Nephron progenitor cell (in vitro differentiated cells): ENCODE measurements at places on chromosomes 3 and 15.

GRCh38 chr3:32757618-32758374, 60.0 kb upstream of the TRIM71 start:
- H3K4me3 ChIP-seq, result no peak overlapping the region
- peaks cover 6% of the 10 kb centered on the region for H3K4me1 ChIP-seq
- peaks cover 52% of the 10 kb centered on the region for H3K36me3 ChIP-seq
- peaks cover 4% of the 10 kb centered on the region for H3K27me3 ChIP-seq
- peak overlapping the region; percentile 43 for H3K27ac ChIP-seq

GRCh38 chr3:108408883-108409799, 101.3 kb downstream of the MYH15 start:
- peaks cover 7% of the 10 kb centered on the region for H3K4me1 ChIP-seq
- H3K36me3 ChIP-seq, result peaks cover 4% of the 10 kb centered on the region
- H3K27ac ChIP-seq, result no peak overlapping the region
- H3K4me3 ChIP-seq, result no peak overlapping the region

DNA sequence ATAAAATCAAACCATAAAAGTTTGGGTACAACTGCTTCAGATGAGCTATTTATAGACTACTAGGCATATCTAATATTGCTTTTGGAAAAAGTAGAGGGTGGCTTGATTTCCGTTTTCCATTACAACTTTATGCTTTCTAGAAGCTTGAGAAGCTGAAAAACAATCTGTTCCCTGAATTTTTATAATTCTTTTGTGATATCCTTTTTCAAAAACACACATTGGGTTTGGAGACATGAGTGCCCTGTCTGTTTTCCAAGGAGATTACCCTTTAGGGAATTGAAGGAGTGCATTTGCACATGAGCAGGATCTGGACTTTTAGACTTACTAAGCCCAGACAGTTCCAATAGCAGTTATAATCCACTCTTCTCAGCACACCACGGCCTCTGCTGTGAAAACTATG, 49.5 kb upstream of the FILIP1L start:
- no peak for DNase-seq
- no peak overlapping the region for H3K4me3 ChIP-seq
- H3K4me1 ChIP-seq, result no peaks in the 10 kb centered on the region
- peaks cover 8% of the 10 kb centered on the region for H3K36me3 ChIP-seq
- H3K27me3 ChIP-seq, result peaks cover 2% of the 10 kb centered on the region
- H3K27ac ChIP-seq, result peak overlapping the region; percentile 70

GRCh38 chr15:85168642-85169173, 187.1 kb downstream of the PDE8A start:
- H3K27ac ChIP-seq, result no peak overlapping the region
- no peaks in the 10 kb centered on the region for H3K4me1 ChIP-seq
- no peak overlapping the region for H3K4me3 ChIP-seq
- DNase-seq, result peak; percentile 40

GRCh38 chr3:15645740-15646501, 44.4 kb downstream of the BTD start:
- H3K36me3 ChIP-seq, result peaks cover 45% of the 10 kb centered on the region
- H3K27ac ChIP-seq, result peak overlapping the region; percentile 33
- no peak overlapping the region for H3K4me3 ChIP-seq
- no peak for DNase-seq

GRCh38 chr3:13513913-13514517, 33.9 kb downstream of the HDAC11 start:
- no peaks in the 10 kb centered on the region for H3K27me3 ChIP-seq
- peaks cover 5% of the 10 kb centered on the region for H3K36me3 ChIP-seq
- H3K4me3 ChIP-seq, result no peak overlapping the region

- H3K4me1 ChIP-seq, result peaks cover 6% of the 10 kb centered on the region
- no peak for DNase-seq
- no peaks in the 10 kb centered on the region for H3K36me3 ChIP-seq
- no peak overlapping the region for H3K27ac ChIP-seq
Measured at GRCh38 chr15:75235051-75235673, 23.0 kb upstream of the GOLGA6C start.

GRCh38 chr3:46369151-46369550, 1.6 kb upstream of the CCR5 start:
- H3K27me3 ChIP-seq, result peaks cover 30% of the 10 kb centered on the region
- H3K36me3 ChIP-seq, result no peaks in the 10 kb centered on the region
- peaks cover 5% of the 10 kb centered on the region for H3K4me1 ChIP-seq
- H3K27ac ChIP-seq, result no peak overlapping the region
- H3K4me3 ChIP-seq, result no peak overlapping the region

DNA sequence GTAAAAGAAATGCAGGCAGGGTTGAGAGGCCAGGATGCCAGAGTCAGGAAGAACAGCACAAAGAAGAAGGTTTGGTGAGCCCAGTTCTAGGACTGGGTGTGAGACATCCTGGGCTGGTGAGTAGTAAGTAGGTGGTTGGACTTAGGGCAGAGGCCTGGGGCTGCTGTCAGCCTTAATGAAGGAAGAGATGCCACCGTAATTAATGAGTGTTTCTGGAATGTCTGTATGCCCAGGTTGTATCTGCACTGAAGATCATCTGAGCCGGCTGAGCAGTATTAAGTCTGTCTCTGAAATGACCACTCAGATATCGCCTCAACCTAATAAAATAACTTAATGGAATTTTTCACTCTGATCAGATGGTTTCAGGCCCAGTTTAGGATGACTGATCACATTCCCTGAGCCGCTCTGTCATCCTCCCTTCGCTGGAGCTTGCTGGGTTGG, 532.9 kb upstream of the IL12A start:
- H3K27ac ChIP-seq, result no peak overlapping the region
- no peak overlapping the region for H3K4me3 ChIP-seq
- DNase-seq, result no peak
- H3K4me1 ChIP-seq, result peaks cover 4% of the 10 kb centered on the region
- peaks cover 3% of the 10 kb centered on the region for H3K27me3 ChIP-seq

- DNase-seq, result no peak
- H3K36me3 ChIP-seq, result no peaks in the 10 kb centered on the region
- H3K4me1 ChIP-seq, result peaks cover 59% of the 10 kb centered on the region
- H3K27me3 ChIP-seq, result peaks cover 7% of the 10 kb centered on the region
- H3K4me3 ChIP-seq, result no peak overlapping the region
Measured at GRCh38 chr15:96046620-96047240, 283.8 kb upstream of the NR2F2 start.

- no peaks in the 10 kb centered on the region for H3K27me3 ChIP-seq
- no peaks in the 10 kb centered on the region for H3K4me1 ChIP-seq
- DNase-seq, result no peak
- H3K4me3 ChIP-seq, result no peak overlapping the region
- no peaks in the 10 kb centered on the region for H3K36me3 ChIP-seq
- no peak overlapping the region for H3K27ac ChIP-seq
Measured at GRCh38 chr3:158531334-158531733, 39.7 kb upstream of the MLF1 start.

GRCh38 chr3:49476563-49476962, 6.5 kb downstream of the DAG1 start:
- no peak overlapping the region for H3K27ac ChIP-seq
- H3K4me3 ChIP-seq, result no peak overlapping the region
- DNase-seq, result no peak

- H3K4me1 ChIP-seq, result no peaks in the 10 kb centered on the region
- no peak overlapping the region for H3K4me3 ChIP-seq
Measured at GRCh38 chr15:39602143-39602542, 21.3 kb downstream of the THBS1 start.

DNA sequence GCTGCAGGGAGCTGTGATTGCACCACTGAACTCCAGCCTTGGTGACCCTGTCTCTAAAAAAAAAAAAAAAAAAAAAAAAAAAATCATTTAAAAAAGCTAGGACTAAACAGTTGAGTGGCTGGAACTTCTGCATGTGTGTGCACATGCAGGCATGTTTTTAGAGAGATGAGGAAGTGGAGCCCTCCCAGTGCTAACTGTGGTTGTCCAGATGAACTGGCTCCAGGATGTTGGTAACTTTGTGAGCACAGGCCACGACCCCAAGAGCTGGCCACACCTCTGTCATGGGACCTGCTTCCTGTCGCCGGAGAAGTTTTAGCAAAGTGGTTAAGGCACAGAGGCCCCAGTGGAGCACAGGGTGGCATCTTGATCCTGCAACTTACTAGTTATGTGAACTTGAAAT, 27.0 kb downstream of the CHCHD6 start:
- no peak overlapping the region for H3K4me3 ChIP-seq
- peaks cover 3% of the 10 kb centered on the region for H3K27me3 ChIP-seq
- peaks cover 8% of the 10 kb centered on the region for H3K4me1 ChIP-seq
- no peak for DNase-seq

DNA sequence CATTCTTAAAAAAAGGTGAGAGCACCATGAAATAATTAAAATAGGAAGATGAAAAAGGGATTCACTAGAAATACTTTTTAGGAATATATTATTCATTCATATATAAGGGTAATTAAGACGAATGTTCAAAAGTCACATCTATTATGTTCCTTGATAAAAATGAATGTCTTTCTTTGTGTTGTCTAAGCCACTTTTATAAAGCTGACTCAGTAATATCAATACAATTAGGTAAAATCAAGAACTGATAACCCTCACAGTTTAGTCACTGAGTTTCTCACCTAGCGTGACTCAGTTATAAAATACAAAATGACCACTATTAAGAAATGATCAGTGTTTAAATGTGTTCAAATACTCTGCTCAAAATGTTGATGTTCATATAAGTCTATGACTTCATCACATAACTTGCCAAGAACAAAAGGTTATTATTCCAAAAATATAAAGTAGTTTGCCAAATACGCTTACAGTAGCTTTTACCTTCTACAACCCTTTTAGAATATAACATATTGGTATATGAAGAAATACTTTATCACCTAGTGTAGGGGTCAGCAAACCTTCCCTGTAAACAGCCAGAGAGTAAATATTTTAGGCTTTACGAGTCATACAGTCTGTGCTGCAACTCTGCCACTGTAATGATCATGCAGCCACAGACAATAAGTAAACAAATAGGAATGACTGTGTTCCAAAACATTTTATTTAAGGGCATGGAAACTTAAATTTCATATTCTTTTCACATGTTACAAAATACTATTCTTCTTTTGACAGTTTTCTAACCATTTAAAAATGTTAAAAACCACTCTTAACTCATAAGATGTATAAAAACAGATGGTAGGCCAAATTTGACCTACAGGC, 369.8 kb downstream of the TBC1D5 start:
- no peak overlapping the region for H3K27ac ChIP-seq
- H3K27me3 ChIP-seq, result no peaks in the 10 kb centered on the region
- H3K4me1 ChIP-seq, result no peaks in the 10 kb centered on the region
- no peak overlapping the region for H3K4me3 ChIP-seq

DNA sequence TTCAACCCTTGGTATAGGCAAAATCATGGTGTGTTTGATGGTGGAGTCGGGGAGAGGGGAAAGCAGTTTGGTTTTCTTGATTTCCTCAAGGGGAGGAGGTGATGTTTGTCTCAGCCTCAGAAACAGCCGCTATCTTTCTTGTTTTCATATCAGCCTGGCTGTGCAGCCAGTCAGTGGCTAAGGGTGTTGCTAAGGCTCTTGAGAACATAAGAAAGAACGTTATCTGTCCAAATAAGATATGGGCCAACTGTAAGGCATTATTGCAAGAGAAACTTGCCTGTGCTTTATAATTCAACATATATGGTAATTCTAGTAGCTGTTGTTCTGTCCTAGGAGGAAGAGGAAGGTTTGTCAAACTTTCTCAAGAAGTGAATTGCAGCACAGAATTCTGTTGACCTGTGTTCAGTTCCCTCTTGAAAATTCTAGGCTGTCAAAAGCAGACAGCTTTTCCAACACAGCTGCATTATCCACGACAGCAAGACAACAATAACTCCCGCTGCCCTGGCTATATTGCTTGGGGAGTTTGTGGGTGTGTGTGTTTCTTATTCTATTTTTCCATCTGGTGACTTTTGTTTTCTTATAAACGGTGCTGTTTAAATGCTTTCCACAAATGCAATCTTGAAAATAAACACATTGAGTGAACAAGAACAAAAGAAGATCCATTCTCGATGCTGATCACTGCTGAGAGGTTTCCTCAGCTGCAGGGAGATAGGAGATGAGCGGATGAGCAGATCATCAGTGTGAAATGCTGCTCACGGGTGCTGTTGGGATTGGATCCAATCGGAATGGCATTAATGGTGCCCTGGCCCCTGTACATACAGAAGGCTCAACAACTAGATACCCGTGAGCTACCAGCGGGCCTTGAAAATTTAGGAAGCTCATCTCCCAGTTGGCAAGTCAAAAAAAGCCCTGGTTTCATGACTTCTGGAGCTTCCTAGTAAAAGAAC, 90.8 kb upstream of the TNFAIP8L3 start:
- DNase-seq, result no peak
- peaks cover 9% of the 10 kb centered on the region for H3K27me3 ChIP-seq
- H3K4me3 ChIP-seq, result no peak overlapping the region
- H3K4me1 ChIP-seq, result peaks cover 20% of the 10 kb centered on the region
- H3K27ac ChIP-seq, result no peak overlapping the region

- peak; percentile 87 for DNase-seq
- H3K27ac ChIP-seq, result peak overlapping the region; percentile 63
- no peaks in the 10 kb centered on the region for H3K36me3 ChIP-seq
- H3K4me3 ChIP-seq, result peak overlapping the region; percentile 85
- H3K4me1 ChIP-seq, result peaks cover 44% of the 10 kb centered on the region
Measured at GRCh38 chr3:196632046-196632751, 7.3 kb upstream of the NRROS start.

DNA sequence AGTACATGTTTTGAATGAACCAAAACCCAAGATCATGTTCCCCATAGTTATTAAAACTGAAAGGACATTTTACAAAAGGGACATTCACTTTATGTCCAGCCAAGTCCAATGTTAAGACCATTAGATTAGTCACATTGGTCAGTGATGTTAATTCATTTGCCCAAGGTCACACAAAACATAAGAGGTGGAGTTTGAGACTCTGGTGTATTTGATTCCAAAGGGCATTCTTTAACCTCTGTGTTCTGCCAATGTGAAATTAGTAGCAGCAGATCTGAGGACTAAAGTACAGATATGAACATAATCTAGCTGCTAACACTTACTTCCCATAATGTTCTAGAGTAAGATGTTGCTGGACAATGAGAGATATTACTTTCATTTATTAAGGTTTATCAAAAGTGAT, 425.6 kb downstream of the TUSC7 start:
- H3K4me3 ChIP-seq, result no peak overlapping the region
- H3K27ac ChIP-seq, result no peak overlapping the region
- no peaks in the 10 kb centered on the region for H3K36me3 ChIP-seq
- DNase-seq, result no peak
- H3K4me1 ChIP-seq, result peaks cover 14% of the 10 kb centered on the region

- H3K4me1 ChIP-seq, result peaks cover 43% of the 10 kb centered on the region
- H3K27ac ChIP-seq, result peak overlapping the region; percentile 87
- no peak overlapping the region for H3K4me3 ChIP-seq
- peaks cover 42% of the 10 kb centered on the region for H3K36me3 ChIP-seq
Measured at GRCh38 chr15:62649793-62650420, 392.6 kb upstream of the TPM1 start.

GRCh38 chr3:141802316-141803077, 39.3 kb downstream of the GRK7 start:
- no peak overlapping the region for H3K27ac ChIP-seq
- peaks cover 17% of the 10 kb centered on the region for H3K4me1 ChIP-seq
- DNase-seq, result no peak
- H3K36me3 ChIP-seq, result peaks cover 8% of the 10 kb centered on the region
- no peak overlapping the region for H3K4me3 ChIP-seq

- H3K27me3 ChIP-seq, result no peaks in the 10 kb centered on the region
- H3K4me1 ChIP-seq, result peaks cover 57% of the 10 kb centered on the region
- no peak overlapping the region for H3K27ac ChIP-seq
- H3K4me3 ChIP-seq, result no peak overlapping the region
- no peak for DNase-seq
- peaks cover 5% of the 10 kb centered on the region for H3K36me3 ChIP-seq
Measured at GRCh38 chr3:195073866-195074860, 196.8 kb downstream of the XXYLT1 start.

- peaks cover 5% of the 10 kb centered on the region for H3K27me3 ChIP-seq
- peak overlapping the region; percentile 8 for H3K27ac ChIP-seq
- peak overlapping the region; percentile 86 for H3K4me3 ChIP-seq
- DNase-seq, result peak; percentile 30
- H3K36me3 ChIP-seq, result no peaks in the 10 kb centered on the region
Measured at GRCh38 chr3:58009026-58009748, 965 bp downstream of the FLNB start.
